Transverse colon (tissue), 4 donors: ENCODE measurements at places on chromosomes 4 and X.

- DNase-seq, result no peak
These were observed 32.5 kb downstream of the SORBS2 start for GRCh38 chr4:185779517-185779916.

DNA sequence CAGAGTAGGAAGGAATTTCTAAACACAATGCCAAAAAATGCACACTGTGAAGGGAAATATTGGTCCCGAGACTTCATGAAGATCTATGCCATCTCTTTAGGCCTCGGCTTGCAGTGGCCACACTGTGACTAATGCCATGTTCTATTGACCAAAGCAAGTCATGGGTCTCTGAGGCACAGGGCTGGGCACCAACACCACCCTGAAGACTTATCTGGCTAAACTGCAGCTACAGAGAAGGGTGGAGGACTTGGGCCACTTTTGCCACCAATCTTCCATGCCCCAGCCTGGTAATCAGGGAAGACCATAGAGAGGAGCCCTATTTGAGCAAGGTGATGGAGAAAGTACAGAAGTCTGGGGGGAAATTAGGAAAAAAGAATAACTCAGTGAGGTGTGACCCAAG lies 42.1 kb downstream of the HMX1 start:
- no peak for DNase-seq

DNA sequence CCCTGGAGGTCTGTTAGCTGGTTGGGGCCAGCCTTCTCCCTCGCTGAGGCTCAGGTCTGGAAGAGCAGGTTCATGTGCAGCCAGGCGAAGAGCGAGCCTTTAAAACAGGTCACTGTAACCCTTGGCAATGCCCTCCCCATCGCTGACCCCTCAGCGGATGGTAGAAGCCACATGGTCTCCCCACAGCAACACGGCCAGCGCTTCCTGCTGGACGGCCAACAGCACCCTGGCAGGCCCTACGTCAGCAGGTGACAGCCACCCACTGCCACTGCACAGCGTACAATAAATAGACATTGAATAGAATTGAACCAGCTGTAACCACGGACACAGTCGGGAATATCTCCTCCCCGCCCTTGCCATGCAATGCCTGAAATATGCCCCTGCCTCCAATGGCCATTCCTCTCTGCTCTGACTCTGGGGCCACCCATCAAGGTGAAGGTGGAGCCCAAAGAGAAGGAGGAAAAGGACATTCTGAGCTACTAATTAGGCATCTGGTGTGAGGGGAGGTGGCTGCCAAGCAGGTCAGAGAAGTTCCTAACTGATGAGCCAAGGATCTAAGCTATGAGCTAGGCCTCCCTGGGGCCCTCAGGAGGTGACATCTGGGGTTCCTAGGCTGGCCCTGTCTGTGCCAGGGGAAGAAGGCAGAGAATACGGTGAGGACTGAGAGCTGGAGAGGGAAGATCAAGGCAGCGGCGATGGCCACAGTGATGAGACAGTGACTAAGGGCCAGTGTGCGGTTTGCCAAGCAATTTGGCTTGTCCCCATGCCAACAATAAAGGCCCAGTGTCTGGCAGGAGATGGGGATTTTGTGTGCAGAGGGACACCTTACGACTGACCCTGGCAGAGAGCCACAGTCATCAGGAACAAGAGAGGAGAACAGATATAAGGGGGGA lies 202.3 kb downstream of the BCOR start:
- DNase-seq, result peak; percentile 29

DNA sequence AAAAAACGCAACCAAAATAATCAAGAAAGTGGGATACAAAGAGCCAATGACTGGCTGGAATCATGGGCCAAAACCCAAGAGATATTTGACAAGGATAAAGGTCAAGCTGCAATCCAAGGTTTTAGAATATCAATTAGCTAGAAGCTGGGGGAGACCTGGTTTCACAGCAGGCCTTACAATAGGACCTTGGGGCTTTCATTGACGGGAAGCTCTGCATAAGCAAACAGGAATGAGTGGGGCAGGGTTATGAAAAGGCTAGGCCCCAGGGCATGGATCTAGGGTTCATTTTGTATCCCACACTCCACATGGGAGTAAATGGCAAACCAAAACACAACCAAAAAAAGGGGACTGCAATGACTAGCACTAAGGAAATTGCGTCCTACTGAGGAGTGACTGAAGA lies 215.3 kb downstream of the HS6ST2 start:
- DNase-seq, result no peak

DNA sequence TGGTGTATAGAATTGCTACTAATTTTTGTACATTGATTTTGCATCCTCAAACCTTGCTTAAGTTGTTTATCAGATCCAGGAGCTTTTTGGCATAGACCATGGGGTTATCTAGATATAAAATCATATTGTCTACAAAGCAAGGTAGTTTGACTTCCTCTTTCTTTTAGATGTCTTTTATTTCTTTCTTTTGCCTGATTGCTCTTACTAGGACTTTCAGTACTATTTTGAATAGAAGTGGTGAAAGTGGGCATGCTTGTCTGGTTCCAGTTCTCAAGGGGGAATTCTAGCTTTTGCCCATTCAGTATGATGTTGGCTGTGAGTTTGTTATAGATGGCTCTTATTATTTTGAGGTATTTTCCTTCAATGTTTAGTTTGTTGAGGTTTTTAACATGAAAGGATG lies 187.9 kb upstream of the LCORL start:
- no peak for DNase-seq

- DNase-seq, result peak; percentile 11
These were observed 118.4 kb downstream of the DTHD1 start for GRCh38 chr4:36399762-36400353.

GRCh38 chr4:119626420-119626819 lies 2.2 kb downstream of the PDE5A start:
- no peak for DNase-seq

DNA sequence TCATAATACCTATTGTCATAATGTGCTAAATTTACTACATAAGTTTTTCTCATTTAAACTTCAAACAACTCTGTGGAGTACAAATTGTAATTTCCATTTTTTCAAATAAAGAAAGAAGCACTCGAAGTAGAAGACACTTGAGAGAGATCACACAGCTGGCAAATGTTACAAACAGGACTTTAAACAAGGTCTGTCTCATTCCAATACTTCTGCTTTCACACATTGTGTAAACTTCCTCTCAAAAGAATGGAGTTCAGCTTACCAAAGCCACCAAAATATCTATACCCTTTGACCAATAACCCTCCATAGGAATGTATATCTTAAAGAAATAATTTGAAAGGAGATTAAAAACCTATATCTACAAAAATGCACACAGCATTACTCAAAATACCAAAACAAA lies 88.3 kb downstream of the OPHN1 start:
- no peak for DNase-seq

DNA sequence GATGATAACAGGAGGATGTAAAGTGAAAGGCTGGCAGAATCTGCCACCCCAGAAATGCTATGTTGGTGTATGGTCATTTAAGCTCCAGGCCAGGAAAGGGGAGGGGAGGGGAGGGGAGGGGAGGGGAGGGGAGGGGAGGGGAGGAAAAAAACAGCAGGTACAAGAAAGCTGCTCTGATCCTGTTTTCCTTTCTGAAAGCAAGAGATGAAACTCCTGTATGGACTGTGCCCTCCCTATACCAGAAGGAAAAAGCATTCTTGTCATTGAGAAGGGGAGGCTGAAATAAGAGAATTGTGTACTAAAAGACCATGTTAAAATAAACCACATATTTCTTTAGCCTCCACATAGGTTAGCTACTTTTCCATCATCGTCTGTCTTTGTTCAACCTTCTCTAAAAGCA lies 179.5 kb downstream of the NLGN4X start:
- no peak for DNase-seq
